GM12865 (cell line): ENCODE measurements at places on chromosomes 3 and 15.

- DNase-seq: no peak
Observed at GRCh38 chr3:143309705-143310104, 190.1 kb downstream of the CHST2 start.

DNA sequence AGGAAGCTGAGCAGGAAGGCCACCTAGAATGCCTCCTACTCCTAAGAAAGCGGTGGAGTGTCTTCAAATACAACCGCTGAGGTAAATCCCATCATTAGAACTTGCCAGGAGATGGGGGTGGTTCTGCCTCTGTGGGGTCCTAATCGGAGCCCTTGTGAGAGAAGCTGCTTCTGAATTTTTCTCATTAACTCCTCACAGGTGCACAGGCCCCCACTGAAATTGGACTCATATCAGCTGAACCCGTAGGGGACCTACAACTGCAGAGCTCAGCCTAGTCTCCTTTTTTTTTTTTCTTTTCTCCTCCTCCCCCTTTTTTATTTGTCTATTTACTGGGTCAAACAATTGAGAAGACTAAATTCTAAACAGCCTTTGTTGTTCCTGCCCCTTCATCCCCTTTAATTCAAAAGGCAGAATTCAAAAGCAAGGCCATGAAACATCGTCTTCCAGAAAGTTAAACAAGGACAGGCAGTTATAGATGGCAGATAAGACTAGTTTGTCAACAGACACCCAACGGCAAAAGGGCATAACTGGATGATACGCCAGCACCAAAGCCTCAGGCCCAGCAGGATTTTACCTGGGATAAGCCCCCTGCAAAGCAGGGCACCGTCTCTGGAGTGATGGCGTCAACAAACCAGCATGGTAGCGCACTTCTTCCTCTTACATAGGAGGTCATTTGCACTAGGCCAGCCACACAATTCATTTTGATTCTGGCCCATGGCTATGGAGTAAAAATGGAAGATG lies 213.7 kb upstream of the HES1 start:
- no peak for DNase-seq

DNA sequence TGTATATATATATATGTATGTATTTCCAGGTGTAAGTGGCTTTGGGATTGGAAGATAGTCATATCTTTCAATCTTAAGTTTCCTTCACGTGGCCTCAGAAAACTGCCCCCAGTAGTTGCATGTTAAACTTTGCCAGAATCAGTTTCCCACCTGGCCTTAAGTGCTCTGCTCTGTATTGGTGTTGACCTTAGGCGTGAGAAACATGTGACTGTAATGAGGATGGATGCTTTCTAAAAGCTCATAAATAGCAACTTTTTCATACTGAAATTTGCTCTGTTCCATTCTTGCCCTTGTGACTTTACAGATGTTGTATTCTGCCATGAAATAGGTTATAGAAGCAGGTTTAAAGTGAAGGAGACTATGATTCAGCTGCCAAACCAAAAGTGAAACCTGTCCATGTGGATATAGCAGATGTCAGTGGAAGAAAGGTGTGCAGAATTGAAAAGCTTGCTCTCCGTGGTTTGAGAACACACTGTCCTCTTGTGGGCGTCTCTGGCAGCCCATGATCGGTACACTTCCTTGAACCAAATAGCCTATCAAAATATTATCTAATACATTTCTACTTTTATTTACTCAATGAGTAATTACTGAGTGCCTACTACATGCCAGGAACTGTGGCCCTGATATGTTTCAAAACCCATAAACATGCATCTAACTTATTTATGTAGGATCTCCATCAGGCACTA lies 15.8 kb downstream of the SCG5 start:
- DNase-seq: no peak

DNA sequence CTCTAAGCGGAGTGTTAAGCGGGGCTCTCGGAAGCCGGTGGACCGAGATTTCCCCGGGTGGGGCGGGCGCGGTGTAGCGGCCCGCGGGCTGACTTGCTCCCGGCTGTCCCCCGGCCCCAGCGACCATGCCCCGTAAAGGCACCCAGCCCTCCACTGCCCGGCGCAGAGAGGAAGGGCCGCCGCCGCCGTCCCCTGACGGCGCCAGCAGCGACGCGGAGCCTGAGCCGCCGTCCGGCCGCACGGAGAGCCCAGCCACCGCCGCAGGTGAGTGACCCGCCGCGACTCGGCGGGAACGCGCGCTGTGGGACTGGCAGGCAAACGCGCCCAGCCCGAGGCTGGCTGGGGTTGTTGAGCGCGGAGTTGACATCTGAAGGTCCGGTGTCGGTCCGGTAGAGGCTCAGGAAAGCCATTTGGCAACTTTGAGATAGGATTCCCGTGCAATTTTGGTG lies 1.3 kb downstream of the SMC4 start:
- DNase-seq: peak; percentile 44

DNA sequence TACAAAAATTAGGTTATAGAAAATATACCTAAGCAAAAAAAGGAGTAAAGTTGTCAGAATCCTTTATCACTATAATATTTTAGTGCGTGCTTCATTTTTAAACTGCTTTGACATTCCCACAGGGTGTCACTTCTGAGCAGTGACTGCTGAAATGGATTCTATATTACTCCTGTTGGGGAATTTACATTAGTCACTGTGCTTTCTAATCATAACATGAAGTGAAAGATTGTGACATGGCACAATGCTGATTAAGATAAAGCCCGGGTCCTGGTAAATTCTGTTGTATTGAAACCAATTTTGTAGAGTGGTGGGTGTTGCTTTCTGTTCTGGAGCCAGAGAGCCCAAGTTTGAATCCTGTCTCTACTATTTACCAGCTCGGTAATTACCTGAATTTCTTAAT lies 36.4 kb upstream of the EHHADH start:
- peak; percentile 52 for DNase-seq

GRCh38 chr3:186166036-186166435 lies 57.1 kb upstream of the ETV5 start:
- DNase-seq: no peak

- DNase-seq: no peak
Observed at GRCh38 chr3:115996420-115997108, 373.3 kb downstream of the GAP43 start.
